ENCODE measurements at places on chromosomes 12 and 14.

- DNase-seq = no peak
Measured at GRCh38 chr14:86203843-86204242, 673.9 kb downstream of the FLRT2 start.

- DNase-seq = no peak
Measured at GRCh38 chr12:107108995-107109508, 15.7 kb upstream of the CRY1 start.

GRCh38 chr14:91839749-91840148, 27.6 kb downstream of the TC2N start:
- no peak for DNase-seq

- no peak for DNase-seq
Measured at GRCh38 chr14:71651228-71651627, 281.0 kb upstream of the RGS6 start.

Data from NCI-H2081 treated with DMSO at 0.1 percent for 48 hours (cell line).